Right atrium auricular region (tissue), 2 donors: ENCODE measurements at places on chromosomes 12 and 14. TPM values are rescaled to one million over a fixed set of nuclear protein-coding genes. Genes with fewer than 3 reads are reported as not detected.

DNA sequence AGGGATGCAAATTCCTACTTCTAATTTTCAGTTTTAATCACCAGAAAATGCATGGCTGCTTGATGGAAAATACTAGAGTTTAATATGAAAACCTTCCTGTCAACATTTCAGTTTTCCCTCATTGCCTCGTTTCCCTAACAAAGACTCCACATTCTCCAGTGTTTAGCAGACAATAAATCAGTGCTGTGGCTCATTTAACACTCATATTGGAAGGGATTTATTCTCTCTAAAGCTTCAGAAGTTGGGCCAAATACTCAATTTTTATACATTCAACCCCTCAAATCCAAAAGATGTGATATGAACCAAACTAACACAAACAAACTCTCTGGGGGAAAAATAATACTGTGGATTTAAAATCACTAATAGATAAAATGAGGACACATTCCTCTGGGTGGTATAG is 482.5 kb downstream of the FLRT2 start:
- H3K27ac ChIP-seq, result no peak overlapping the region
- H3K36me3 ChIP-seq, result no peaks in the 10 kb centered on the region
- no peaks in the 10 kb centered on the region for H3K27me3 ChIP-seq
- H3K4me1 ChIP-seq, result no peaks in the 10 kb centered on the region

DNA sequence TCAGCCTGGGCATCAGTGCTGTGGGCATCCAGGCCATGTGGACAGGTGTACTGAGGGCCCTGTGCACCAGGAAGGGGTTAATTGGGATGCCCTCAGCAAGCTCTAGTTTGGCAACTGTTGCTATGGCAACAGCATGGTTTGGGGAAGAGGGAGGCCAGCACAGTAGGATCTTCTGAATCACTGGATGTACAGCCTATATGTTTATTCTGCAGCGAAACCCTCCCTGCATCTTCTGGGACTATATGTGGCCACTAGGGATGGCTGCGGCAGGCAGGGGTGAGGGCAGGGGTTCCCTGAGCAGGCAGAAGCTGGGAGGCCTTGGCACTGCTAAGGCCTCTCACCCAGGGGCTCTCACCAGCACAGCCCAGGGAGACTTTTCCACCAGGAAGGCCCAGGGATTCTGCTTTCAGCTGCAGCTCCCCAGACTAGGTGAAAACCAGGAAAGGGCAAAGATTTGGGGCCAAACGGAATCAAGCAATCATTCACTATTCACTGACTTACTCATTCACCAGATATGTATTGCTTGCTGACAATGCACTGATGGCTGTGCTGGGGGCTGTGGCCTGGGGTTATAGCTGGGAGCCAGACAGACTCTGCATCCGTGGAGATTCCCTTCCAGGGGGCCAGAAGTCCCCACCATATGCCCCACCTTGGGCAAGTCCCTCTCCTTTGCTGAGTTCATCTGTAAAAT is 42.8 kb downstream of the IRF2BPL start:
- no peaks in the 10 kb centered on the region for H3K4me1 ChIP-seq
- H3K36me3 ChIP-seq, result no peaks in the 10 kb centered on the region
- H3K4me3 ChIP-seq, result no peak overlapping the region
- no peak overlapping the region for H3K27ac ChIP-seq

DNA sequence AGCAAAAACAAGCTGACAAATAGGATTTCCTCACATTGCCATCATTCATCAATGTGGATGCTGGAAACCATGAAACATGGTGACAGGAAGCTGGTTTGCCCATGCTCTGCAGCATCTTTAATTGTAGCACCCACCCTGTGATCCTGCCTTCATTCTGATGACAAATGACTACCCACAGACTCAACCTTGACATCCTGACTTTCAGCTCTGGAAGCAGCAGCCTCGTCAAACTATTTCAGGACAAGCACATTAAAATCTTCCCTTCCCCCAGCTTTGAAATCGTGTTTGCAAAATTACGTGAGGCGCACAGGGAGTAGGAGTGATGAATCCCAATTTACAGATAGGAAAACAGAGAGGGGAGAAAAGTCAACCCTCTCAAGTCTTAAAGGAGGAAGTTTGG is 285.5 kb downstream of the GLT1D1 start:
- no peak for DNase-seq
- no peak overlapping the region for H3K27ac ChIP-seq
- H3K4me1 ChIP-seq, result no peaks in the 10 kb centered on the region

DNA sequence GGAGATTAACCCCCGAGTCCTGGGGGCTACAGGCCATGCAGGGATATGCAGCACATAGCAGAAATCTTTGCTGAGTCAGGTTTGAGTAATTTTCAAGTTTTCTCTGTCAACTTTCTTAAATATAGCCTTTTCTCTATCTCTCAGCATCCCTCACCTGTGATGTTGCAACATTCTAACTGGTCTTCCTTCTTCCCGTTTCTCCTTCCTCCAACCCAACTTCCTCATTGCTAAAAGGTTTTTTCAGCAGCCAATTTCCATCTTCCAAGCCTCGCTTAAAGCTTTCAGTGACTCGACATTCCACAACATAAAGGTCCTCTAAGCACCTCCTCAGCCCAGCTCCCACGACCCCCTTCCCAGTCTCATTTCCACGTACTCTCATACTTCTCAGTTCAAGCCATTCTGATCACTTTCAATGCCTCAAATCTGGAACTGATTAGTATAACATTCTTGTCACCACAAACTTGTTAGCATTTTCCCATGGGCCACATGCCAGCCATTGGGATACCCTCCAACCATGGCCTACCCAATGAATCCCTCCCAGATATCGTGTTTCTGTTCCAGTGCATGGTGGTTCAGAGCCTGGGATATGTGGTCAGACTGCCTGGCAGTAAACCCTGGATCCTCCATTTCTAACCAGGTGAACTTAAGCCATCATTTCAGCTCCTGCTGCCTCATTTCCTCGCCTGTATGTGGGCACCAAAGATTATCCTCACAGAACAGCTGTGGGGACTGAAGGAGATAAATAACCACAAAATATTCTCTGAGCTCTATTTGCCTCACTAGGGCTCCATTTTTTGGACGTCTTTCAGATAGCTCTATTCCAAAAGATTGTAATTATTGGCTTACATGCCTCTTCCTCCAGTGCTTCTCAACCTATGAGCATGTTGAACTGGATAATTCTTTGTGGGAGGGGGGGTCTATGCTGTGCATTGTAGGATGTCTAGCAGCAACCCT is 65.8 kb downstream of the KCNK10 start:
- no peaks in the 10 kb centered on the region for H3K36me3 ChIP-seq
- H3K27me3 ChIP-seq, result no peaks in the 10 kb centered on the region
- H3K4me1 ChIP-seq, result no peaks in the 10 kb centered on the region
- no peak for DNase-seq
- H3K4me3 ChIP-seq, result no peak overlapping the region

DNA sequence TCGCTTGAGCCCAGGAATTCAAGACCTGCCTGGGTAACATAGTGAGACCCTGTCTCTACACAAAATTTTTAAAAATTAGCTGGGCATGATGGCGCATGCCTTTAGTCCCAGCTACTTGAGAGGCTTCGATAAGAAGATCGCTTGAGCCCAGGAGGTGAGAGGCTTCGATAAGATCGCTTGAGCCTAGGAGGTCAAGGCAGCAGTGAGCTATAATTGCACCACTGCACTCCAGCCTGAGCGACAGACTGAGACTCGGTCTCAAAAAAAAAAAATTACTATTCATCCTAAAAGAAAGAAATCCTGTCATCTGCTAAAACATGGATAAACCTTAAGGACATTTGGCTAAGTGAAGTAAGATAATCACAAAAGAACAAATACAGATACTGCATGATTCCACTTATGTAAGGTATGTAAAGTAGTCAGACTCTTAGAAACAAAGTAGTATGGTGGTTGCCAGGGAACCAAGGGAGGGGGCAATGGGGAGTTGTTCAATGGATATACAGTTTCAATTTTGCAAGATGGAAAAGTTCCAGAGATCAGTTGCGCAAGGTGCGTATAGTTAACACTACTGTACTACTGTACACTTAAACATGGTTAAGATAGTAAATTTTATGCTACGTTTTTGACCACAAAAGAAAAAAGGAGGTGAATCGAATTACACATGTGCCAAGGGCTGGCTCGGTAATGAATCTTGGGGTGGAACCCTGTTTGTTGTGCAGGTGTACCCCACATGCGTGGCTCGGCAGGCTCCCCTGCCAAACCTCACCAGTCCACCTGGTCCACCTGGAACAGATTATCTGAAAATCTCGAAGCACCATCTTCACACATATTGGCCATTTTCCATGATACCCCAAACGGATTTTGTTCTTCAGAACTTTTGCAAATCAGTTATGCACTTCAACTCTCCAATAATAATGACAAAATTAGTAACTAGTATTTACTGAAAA is 18.3 kb upstream of the ATP2A2 start:
- H3K4me3 ChIP-seq, result no peak overlapping the region
- no peaks in the 10 kb centered on the region for H3K27me3 ChIP-seq
- no peak for DNase-seq
- peak overlapping the region; percentile 62 for H3K27ac ChIP-seq
- no peaks in the 10 kb centered on the region for H3K36me3 ChIP-seq

The RHEBL1 gene
- not detected for total RNA-seq

DNA sequence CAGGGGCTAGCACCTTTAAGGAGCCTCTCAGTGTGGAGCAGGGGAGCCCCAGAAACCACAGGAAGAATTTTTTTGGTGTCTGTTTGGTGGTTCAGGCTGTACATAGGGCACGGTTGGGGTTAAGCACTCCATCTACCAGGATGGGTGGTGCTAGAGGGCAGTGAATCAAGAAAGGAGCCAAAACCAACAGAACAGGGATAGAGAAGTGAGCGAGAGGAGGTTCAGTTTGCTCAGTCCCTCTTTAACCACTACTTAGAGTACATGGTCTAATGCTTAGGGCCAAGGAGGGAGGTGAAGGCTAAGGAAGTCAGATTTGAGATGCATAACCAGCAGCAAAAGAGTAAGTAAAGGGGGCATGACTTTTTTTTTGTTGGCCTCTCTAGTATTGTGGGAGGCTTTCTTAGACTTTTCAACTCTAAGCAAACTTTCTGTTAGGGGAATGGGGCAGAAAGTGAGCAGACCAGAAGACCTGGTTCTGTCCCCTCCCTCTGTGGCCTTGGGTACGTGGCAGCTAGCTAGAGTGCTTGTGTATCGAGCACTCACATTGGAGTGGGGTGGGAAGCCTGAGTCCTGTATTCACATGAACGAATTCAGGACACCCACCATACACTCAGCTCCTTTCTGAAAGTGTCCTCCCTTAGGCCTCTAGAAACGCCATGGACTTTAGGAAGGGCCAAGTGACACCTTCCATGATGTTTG is 6.6 kb upstream of the NPFF start:
- no peaks in the 10 kb centered on the region for H3K4me1 ChIP-seq
- no peaks in the 10 kb centered on the region for H3K27me3 ChIP-seq
- no peak overlapping the region for H3K27ac ChIP-seq
- H3K36me3 ChIP-seq, result peaks cover 74% of the 10 kb centered on the region
- no peak for DNase-seq

DNA sequence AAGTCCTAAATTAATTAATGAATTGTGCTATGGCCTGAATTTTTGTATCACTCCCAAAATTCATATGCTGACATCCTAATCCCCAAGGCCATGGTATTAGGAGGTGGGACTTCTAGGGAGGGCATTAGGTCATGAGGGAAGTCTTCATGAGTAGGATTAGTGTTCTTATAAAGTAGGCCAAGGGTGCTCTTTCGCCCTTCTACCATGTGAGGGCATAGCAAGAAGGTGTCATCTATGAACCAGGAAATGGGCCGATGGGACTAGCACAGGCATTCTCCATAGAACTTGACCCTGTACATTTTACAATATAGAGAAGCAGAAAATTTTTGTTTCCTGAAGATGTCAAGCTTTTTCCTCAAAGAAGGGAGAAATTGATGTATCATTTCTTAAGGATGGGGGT is 12.5 kb downstream of the SYT10 start:
- H3K36me3 ChIP-seq, result no peaks in the 10 kb centered on the region
- H3K4me3 ChIP-seq, result no peak overlapping the region
- no peak for DNase-seq
- no peak overlapping the region for H3K27ac ChIP-seq

DNA sequence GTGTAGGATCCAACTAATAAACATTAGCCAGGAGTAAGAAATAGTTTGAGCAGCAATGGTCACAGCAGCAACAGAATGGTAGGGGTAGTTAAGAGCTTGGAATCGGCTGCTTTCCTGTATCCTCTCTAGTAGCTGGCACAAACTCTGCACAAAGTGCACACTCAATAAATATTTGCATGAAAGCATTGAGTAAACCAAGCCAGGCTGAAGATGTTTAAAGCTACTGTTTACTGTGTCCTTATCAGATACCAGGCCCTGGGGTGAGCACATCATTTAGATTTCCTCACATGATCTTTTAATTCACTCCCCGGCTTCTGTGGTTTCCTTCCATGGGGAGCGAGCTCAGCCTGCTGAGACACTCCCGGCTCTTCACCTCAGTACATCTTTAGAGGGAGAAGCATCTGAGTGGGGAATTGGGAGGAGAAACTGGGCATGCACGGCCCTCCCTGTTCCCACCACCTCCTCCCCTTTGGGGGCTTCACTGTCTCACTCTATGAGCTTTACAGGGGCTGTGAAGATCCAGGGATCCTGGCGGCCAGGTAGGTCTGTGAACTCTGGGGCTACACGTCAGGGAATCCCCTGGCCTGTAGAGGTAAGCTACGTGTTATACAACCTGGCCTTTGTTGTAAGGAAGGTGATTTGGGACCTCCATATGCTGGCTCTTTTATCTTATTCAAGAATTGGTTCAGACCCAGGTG is 107.2 kb upstream of the VASH1 start:
- H3K36me3 ChIP-seq, result no peaks in the 10 kb centered on the region
- DNase-seq, result no peak
- no peak overlapping the region for H3K4me3 ChIP-seq

- no peak overlapping the region for H3K4me3 ChIP-seq
- no peak overlapping the region for H3K27ac ChIP-seq
- no peaks in the 10 kb centered on the region for H3K36me3 ChIP-seq
- no peak for DNase-seq
- no peaks in the 10 kb centered on the region for H3K4me1 ChIP-seq
Observed at GRCh38 chr14:73251516-73252215, 14.4 kb downstream of the PAPLN start.

- no peak overlapping the region for H3K4me3 ChIP-seq
- H3K27me3 ChIP-seq, result no peaks in the 10 kb centered on the region
- DNase-seq, result no peak
- H3K36me3 ChIP-seq, result no peaks in the 10 kb centered on the region
- H3K27ac ChIP-seq, result no peak overlapping the region
Observed at GRCh38 chr12:6780573-6780972, 8.3 kb downstream of the LAG3 start.

- no peaks in the 10 kb centered on the region for H3K27me3 ChIP-seq
- H3K27ac ChIP-seq, result no peak overlapping the region
- H3K4me3 ChIP-seq, result no peak overlapping the region
- no peak for DNase-seq
- H3K4me1 ChIP-seq, result no peaks in the 10 kb centered on the region
Observed at GRCh38 chr12:27133022-27133590, 50.7 kb upstream of the C12orf71 start.

- H3K27me3 ChIP-seq, result no peaks in the 10 kb centered on the region
- DNase-seq, result no peak
- H3K27ac ChIP-seq, result peak overlapping the region; percentile 90
- no peaks in the 10 kb centered on the region for H3K4me1 ChIP-seq
Observed at GRCh38 chr12:121711361-121712189, 977 bp upstream of the TMEM120B start.
